ENCODE measurements at places on chromosomes 4 and X. TPM values are rescaled to one million over a fixed set of nuclear protein-coding genes. Genes with fewer than 3 reads are reported as not detected.

Gene DMP1
- not detected for total RNA-seq

Gene CENPVL2
- not detected for total RNA-seq

Gene IL21
- not detected for total RNA-seq

Gene CNKSR2
- total RNA-seq: 0.27 TPM

Gene FAM149A
- total RNA-seq: not detected

Gene CRLF2
- not detected for total RNA-seq

Gene BTK
- not detected for total RNA-seq

Gene ENPP6
- not detected for total RNA-seq

Gene SH3RF1
- 11.2 TPM for total RNA-seq

Gene RBMXL3
- total RNA-seq: not detected

Gene RHOXF2
- not detected for total RNA-seq

Gene SPOCK3
- total RNA-seq: 0.08 TPM

Gene FAM9C
- not detected for total RNA-seq

Gene SH2D1A
- total RNA-seq: not detected

Gene GAGE2A
- total RNA-seq: not detected

Gene GAGE12J
- not detected for total RNA-seq

Gene SPACA5
- not detected for total RNA-seq

Gene ELK1
- total RNA-seq: 27.4 TPM

Gene NHS
- 3.7 TPM for total RNA-seq

Gene NAA11
- not detected for total RNA-seq

Data from hair follicular keratinocyte (primary cell).